Activated naive CD4-positive, alpha-beta T cell (primary cell): ENCODE measurements at places on chromosomes 3 and 15.

DNA sequence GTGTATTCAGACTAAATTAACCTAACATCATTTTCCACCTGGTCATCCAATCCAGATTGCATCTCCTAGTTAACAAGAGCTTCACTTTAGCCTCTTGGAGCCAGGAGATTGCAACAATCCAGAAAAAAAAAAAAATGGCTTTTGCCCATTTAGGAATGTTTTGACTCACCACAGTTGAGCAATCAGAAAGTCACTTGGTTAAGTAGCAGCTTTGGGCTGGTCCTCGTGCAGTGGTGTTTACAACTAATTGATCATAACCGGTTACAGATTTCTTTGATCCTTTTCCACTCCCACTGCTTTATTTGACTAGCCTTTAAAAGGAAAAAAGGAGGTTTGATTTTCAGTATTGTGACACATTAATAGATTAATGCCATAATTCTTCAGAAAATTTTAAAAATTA is 688.8 kb upstream of the CCDC54 start:
- DNase-seq: no peak

DNA sequence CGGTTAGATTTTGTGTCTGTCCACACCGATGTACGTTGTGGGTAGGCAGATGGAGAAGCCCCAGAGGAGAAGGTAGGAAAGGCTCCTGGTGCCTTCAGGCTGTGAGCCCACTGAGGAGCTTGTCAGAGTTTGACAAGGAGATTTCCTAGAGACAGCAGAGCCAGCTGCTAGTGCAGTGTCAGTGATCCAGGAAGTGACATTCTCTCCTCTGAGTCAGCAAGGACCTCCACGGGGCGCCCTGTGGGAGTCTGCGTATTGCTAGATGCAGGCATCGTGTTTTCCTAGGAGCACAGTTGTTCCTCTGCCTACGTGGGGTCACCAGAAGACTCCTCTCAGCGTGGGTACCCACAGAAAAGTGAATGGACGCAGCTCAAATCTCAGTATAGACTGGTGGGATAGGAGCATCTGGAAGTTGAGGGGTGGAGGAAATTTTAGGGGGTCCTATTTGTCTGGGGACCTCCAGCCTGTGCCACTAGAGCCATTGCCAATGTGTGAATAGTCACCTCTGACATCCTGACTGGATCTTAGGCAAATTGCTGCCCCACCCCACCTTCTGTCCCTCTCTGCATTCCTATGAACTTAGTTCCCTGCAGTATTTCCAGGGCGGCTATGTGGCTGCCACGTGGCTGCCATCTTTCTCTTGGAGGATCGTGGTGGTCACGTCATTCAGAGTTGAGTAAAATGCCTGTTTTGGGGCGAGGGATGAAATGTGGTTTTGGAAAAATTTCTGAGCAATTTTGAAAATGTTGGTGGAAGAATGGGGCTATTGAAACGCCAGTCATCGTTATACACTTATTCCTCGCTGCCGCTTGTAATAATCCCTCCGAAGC is 84.8 kb upstream of the KLHL25 start:
- DNase-seq: no peak

GRCh38 chr15:65375871-65376607 is 1.8 kb downstream of the IGDCC3 start:
- DNase-seq: no peak

GRCh38 chr15:61175024-61175423 is 54.1 kb downstream of the RORA start:
- no peak for DNase-seq

- DNase-seq: no peak
Measured at GRCh38 chr3:84904212-84904611, 54.6 kb upstream of the CADM2 start.

DNA sequence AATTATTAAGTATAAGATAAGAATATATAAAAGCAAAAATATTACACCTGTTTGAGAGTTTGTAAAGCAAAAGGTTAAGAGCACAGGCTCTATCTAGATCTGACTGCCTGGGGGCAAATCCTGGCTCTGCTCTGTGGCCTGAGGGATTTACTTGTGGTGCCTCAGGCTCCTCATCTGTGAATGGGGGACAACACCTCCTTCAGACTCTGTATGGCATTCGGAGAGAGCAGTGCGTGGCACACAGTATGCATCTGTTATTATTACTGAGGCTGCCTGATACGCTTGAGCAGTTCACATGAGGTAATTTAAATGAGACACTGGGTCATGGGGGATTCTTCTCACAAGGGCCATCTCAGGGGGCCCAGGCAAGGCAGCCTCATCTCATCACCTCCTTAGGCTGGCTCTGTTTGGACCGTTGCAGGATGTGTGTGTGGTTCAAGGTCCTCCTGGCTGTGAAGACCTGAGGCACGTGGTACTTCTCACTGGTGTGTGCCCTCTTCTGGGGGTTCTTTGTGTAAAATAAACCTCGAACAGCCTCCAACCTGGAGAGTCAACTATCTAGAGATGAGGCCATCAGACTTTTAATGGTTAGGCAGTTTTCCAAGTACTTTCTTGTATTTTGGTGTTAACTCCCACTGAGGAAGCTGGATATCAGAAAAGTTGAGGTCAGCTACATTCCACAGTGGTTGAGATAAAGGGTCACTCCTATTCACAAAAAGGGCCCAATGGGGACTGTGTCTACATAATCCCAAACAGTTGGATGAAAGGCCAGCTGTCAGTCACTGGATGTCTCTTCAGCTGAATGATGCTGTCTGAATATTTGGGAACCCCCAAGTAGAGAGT is 9.0 kb downstream of the GNB5 start:
- no peak for DNase-seq
